ENCODE measurements at places on chromosomes 2 and 18.

DNA sequence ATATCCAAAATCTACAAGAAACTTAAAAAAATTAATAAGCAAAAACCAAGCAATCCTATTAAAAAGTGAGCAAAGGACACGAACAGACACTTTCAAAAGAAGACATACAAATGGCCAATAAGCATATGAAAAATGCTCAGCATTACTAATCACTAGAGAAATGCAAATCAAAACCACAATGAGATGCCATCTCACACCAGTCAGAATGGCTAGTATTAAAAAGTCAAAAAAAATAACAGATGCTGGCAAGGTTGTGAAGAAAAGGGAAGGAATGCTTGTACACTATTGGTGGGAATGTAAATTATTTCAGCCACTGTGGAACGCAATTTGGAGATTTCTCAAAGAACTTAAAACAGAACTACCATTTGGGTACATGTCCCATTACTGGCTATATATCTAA is 128.8 kb upstream of the SESTD1 start:
- DNase-seq = no peak

- no peak for DNase-seq
Measured at GRCh38 chr2:189153619-189154018, 25.9 kb downstream of the COL5A2 start.

DNA sequence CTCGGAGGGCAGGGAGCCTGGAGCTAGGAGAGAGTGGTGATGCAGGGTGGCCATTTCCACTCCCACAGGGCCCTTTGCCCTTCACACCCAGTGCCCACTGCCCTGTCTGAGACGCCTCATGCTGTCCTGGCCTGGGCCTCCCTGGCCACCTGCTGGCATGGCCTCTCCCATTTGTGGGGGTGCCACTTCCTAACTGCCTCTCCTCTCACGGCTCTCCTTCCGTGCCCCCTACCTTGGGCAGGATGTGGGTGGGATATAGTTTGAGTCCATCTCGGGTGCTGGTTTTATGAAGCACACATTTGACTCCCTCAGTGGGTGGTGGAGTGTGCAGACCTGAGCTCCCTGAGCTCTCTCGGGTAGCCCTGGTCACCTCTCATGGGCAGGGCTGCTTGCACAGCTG is 46.0 kb downstream of the DGKD start:
- no peak for DNase-seq

GRCh38 chr2:204796581-204796980 is 251.3 kb downstream of the PARD3B start:
- no peak for DNase-seq

All from head of caudate nucleus (tissue), 42 donors.